Retinal pigment epithelial cell (primary cell): ENCODE measurements at places on chromosomes 5 and 9.

GRCh38 chr9:122355336-122355875 is 15.4 kb upstream of the PTGS1 start:
- no peak for DNase-seq

- DNase-seq = no peak
Measured at GRCh38 chr9:121153642-121154041, 48.0 kb downstream of the RAB14 start.

DNA sequence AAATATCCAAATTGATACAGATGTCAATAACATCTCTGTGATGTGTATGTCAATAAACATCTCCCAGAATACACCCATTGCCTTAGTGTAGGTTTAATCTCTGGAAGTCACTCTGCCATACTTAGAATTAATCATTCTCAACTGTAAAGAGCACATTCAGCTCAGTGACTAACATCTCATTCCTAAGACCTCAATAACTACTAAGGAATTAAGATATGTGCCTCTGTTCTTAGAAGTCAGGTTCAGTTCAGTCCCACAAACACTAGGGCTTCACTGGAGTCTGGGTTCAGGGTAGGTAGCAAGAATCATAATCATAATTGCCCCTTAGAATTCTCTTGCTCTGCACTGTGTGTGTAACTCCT is 31.7 kb downstream of the UGCG start:
- DNase-seq = no peak

DNA sequence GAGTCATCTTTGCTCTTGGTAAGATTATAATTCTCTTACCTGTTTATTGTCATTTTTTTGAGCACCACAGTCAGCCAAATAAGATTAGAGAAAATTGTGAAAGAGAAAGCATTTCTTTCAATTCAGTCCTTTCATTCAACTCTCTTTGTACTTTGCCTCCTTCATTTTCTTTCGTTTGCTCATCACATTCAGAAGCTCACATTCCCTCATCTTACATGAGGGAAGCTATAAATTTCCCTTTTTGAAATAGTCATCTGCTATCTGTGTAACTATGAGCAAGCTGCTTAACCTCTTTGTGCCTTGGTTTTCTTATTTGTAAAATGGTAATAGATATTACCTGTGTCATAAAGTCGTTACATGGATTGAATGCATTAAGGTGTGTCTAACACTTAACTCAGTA is 41.4 kb downstream of the PAM start:
- no peak for DNase-seq

- DNase-seq = no peak
Measured at GRCh38 chr5:126745259-126745992, 31.5 kb upstream of the LMNB1 start.

DNA sequence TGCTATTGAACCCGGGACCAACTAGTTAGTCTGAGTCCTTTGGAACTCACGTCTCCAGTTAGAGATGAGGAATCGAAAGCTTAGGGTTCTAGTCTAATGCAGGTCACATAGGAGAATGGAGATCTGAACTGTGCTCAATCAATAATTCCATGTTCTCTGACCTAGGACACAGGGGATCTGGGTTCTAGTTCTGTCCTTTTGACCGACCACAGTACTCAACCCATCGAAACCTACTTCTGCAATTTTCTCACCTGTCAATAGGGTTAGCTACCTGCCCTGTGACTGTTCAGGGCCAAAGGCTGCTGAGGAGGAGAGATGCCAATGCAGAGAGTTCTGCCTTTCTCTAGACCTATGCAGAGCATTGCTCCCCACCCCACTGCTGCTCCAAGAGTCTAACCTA is 187.7 kb downstream of the CDK5RAP2 start:
- no peak for DNase-seq

- DNase-seq = no peak
Measured at GRCh38 chr5:149766460-149767280, 36.6 kb downstream of the PPARGC1B start.

DNA sequence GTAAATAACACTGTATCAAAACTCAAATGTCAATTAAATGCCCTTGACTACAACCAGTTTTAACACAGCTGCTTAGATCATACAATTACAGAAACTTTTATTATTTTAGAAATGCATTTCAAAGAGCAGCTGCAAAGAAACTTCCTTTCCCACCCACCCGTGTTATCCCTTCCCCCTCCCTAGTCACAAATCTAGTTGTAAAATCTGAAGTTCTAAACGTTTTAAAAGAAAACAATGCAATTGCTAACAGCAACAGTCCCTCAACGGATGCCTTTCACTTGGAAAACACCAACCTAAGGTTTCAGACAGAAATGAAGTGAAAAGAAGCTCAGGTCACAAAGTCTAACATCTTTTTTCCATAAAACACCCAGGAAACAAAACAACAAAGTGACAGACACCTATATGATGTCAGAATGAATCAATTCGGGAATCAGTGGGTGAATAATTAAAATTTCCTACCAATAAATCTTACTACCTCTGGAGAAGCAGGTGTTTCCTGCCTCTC is 100.3 kb downstream of the FBXW11 start:
- DNase-seq = no peak

DNA sequence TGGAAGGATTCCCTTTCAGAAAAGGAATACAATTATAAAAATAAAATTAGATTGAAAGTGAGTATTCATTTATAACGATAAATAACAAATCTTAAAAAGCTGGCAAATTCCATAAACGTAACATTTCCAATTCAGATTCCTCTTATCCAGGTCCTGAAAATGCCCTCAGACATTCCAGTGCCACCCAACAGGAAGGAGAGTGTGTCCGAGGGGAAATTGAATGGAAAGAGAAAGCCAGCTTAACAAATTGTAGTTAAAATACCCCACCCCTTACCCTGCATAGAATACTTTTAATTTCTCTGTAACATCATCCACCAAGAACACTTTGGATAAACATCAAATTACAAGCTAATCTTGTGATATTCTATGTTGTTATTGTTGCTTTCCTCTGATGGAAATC is 72.0 kb downstream of the ARHGEF28 start:
- DNase-seq = no peak

DNA sequence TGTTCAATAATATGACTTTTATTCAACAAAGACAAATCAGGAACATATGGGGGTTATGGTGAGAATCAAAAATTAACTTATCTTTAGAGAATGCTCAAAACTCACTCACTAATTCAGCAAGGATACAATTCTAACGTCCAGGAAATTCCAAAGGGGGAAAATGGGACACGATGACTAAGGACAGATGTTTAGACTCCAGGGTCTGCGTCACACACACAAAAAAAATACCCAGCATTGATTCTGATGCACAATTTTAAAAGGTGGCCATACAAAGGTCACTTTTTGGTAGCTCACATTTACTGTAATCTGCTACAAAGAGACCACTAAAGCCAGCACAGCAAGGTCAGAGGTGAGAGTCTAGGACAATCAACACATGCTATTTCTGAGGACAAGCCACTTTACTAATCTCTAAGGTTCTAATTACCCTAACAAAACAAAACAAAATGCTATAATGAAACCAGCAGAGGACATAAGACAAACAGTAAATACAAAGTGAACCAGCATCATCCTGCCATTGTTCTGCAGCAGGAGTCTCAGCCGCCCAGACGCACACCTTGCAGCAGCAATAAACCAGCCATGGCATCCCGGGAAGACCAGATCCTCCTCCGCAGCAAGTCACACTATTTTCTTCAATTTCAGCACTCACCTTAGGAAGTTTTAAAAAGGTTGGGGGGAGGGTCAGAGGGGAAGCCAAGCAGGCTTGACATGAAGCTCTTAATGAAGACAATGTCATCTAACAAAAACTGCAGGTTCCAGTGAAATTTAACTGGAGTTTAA is 57.8 kb downstream of the TTC39B start:
- no peak for DNase-seq

DNA sequence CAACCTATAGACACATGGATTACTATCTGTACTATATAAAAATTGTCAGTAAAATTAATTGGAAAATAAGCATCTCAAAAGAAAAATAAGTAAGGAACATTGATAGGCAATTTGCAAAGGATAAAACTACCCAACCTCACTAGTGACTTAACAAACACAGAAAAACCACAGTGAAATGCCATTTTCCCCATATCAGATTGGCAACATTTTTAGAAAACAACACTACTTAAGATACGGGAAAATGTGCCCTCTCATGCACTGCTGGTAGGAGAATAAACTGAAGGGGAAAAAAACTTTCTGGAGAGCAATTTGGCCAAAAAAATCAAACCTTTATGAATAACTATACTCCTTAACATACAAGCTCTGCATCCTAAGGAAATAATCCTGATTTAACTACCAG is 254.0 kb downstream of the DEPDC1B start:
- no peak for DNase-seq

DNA sequence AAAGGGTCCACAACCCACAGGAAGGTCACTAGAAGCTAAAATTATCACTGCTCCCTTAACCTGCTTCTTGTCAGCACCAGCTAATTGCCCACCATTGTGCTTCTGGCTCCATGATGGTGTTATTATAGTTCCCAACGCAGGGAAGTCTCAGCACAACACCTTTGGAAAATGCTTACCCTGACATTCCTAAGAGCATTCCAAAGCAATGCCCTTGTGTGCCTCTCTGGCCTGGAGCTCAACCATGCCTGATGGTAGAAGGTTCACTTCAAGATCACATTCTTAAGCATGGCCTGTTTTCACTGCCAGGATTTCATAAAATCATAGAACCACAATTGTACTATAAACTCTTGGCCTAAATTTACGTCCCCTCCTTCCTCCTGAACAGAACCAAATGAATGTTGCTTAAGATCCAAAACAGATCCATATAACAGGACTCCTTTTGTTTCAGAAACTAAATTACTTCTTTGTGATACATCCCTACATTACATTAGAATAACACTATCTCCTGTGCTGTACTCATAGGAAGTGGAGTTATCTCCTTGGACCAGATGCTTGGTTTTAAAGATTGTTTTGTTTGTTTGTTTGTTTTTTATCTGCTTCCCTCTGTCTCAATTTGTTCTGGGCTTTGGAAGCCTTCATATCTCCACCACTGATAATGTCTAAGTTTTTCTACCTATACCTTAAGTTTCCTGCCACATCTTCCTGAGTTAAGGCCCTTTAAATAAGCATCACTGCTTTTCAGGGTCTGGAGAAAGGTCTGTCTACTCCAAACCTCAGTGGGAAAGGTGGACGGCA is 32.1 kb downstream of the ARL15 start:
- peak; percentile 16 for DNase-seq

DNA sequence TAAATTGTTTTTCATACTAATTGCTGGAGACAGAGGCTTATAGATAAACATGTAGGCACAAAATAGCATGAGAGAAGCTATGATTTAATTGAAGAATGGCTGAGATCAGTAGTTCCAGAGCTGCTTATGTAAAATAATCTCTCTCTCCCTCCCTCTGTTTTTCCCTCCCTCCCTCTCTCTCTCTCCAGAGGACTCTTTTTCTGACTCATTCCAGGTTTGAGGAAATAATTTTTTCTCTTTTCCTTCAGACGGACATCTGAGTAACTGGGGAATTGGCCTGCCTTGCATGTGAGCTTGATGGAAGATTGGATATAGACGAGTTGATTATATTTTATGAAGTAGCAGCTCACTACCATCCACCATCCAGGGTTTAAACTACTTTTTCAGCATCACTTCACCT is 35.5 kb downstream of the KCTD16 start:
- no peak for DNase-seq

GRCh38 chr5:17056141-17056631 is 120.1 kb upstream of the MYO10 start:
- DNase-seq = no peak

DNA sequence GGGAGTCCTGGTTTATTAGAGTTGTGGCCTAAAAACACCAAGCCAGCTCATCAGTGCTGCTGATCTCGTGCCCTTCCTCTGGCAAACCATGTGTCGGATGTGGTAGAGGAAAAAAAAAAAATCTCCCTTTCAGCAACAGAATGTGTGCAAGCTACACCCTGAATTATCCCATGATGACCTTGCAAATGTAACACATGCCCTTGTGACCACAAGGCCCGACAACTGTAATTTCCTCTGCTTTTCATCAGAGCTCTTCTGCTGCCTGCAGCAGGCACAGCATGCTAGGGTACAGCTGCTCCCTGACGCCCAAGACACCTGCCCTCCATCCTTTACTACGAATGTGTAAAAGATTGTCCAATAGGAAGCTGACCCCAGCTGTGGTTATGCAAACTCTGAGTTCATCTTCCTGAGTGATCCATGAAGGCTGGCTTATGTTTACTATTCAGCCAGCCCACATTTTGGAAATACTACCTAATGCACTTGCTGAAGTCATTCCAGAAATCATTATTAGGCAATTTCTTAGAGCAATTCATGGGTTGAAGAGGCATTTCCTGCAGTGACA is 14.6 kb upstream of the BNC2 start:
- DNase-seq = no peak

- no peak for DNase-seq
Measured at GRCh38 chr9:96209407-96210271, 92.3 kb downstream of the HSD17B3 start.

- DNase-seq = no peak
Measured at GRCh38 chr5:3394891-3395599, 200.6 kb upstream of the IRX1 start.

GRCh38 chr9:95793924-95794828 is 81.3 kb upstream of the ERCC6L2 start:
- DNase-seq = peak; percentile 63

- no peak for DNase-seq
Measured at GRCh38 chr5:17295671-17296070, 78.2 kb downstream of the BASP1 start.

- peak; percentile 54 for DNase-seq
Measured at GRCh38 chr9:76866689-76867088, 39.2 kb downstream of the PRUNE2 start.

DNA sequence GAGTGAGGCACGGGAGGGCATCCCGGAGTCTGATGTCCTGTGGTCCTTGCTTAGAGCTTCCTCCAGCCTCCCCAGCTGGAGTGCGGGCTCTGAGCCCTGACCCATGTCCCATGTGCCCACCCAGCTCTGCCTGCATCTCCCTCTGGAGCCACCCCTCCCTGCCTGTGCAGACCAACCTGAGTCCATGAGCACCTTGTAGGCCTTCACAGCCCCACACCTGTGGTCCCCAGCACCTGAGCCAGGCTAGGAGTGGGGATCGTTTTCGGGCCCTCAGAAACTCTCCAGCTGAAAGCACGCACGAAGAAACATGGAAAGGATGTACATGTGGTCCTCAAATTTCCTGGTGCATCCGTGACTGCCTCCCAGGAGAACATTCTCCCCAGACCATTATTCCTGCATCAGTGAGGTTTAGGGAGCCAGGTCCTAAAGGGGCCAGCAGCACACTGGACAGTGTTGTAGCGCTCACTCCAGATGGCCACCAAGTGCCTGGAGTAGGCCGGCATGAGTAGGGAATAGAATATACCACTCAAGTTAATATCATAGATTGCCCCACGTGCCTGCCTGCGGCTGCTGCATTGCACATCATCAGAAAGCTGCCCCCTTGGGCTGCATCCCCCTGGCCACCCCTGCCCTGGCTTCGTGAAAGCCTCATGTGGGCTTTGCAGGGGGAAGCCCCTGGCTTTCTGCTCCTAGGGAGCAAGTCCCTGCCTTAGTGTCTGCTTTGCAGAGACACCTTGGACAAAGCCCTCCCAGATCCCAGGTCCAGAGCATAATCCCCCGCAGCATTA is 80.6 kb downstream of the WNK2 start:
- DNase-seq = no peak

DNA sequence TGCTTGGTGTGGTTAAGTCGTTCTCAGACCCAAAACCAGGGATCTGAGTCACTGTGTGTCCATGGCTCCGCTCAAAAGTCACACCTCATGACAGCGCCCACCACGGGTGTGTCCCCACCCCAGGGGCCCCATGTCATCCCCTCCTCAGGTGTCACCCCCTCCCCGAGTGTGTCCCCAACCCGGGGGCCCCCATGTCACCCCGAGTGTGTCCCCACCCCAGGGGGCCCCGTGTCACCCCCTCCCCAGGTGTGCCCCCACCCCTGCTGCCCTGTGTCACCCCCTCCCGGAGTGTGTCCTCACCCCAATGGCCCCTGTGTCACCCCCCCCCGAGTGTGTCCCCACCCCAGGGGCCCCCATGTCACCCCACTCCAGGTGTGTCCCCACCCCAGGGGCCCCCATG is 5.1 kb downstream of the LRRC14B start:
- no peak for DNase-seq
